Pons (tissue), 1 donor: ENCODE measurements at places on chromosomes 12 and 14.

DNA sequence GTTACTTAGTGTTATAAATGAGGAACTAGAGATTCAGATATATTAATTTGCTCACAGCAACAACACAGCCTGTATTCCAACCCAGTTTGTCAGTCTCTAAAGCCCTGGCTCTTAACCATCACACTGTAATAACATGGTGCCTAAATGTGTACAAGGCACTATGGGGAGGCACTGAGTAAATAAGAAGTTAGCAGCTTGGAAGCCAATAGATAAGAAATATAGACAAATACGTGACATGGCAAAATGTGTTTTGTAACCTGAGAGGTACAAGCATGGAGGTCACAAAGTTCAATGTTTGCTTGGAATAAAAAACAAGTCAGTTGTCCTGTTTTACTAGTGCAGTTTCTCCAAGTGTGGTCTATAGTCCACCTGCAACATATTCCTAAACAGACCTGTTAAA is 16.3 kb upstream of the SLCO1A2 start:
- no peak for DNase-seq

- no peak for DNase-seq
Observed at GRCh38 chr14:70391493-70392391, 25.1 kb downstream of the SYNJ2BP start.

- no peak for DNase-seq
Observed at GRCh38 chr12:68614105-68614679, 3.5 kb downstream of the RAP1B start.

DNA sequence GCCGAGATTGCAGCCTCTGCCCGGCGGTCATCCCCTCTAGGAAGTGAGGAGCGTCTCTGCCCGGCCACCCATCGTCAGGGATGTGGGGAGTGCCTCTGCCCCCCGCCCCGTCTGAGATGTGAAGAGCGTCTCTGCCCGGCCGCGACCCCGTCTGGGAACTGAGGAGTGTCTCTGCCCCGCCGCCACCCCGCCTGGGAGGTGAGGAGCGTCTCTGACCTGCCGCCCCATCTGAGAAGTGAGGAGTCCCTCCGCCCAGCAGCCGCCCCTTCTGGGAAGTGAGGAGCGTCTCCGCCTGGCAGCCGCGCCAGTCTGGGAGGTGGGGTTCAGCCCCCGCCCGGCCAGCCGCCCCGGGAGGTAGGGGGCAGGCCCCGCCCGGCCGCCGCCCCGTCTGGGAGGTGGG is 544.0 kb downstream of the CCER1 start:
- no peak for DNase-seq

DNA sequence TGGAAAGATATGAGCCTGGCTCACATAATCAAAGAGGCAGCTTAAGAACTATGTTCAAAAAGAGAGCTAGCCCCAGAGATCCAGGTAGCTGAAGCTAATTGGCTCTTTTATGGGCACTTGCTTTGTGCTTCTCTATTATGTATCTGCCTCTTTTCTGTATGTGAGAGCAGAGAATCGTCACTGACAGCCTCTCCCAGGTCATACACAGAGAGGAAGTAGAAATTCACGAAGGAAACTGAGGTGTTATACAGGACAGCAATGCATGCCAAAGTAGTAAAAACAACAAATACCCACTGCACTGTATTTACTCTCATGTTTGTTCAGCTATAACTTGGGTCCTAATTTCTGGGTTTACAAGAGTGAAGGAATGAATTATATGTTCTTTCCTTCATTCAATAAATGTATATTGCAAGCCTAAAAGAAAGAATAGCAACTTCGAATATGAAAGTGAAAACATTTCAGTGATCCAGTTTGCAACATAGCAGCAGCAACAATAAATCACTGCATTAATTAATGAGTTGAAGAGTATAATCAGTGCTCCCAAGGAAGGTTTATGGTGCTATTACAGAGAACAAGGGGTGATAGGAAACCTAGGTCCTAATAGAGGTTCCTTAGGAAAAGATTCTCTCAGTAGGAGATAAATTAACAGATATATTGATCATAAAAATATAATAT is 47.1 kb upstream of the ATXN7L3B start:
- DNase-seq = no peak

GRCh38 chr12:34393821-34394150 is 371.5 kb downstream of the ALG10 start:
- DNase-seq = no peak

GRCh38 chr12:99043319-99043914 is 398.3 kb downstream of the APAF1 start:
- peak; percentile 72 for DNase-seq

GRCh38 chr12:53048033-53048779 is 1.7 kb upstream of the TNS2 start:
- DNase-seq = peak; percentile 80

DNA sequence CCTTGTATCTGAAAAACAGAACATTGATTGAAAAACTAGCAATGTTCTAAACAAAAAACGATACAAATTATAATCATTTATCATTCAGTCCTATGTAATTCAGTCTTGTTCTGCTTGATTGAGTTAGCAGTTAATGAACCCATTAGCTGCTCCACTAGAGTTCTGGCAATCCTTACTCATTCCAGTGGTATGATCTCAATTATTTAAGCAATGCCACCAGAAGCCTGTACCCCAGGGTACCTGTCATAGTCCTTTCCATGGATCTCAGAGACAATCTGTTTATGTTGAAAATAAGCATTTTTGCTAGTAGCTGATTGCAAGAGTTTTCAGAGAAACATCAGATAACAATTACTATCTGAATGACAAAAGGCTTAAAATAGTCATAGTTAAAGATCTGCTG is 115.9 kb downstream of the UNC79 start:
- no peak for DNase-seq

GRCh38 chr12:71297930-71298329 is 140.1 kb upstream of the TSPAN8 start:
- no peak for DNase-seq

DNA sequence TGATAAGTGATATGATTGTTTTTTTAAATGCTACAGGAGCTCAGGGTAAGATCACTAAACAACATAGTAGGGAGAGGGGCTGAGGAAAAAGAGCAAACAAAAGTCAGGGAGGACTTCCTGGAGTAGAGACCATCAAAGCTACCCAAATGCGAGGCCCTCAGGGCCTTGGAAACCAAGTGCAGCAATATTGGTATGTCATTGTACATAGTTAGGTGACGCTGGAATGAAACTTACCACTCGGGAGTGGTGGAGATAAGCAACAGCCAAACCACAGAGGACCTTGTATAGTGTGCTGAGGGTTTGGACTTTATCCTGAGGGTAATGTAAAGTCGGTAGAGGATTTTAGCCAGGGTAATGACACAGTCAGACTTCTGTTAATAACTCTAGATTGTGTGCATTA is 13.8 kb downstream of the KITLG start:
- DNase-seq = no peak

GRCh38 chr14:100683578-100683977 is 43.1 kb upstream of the DLK1 start:
- DNase-seq = no peak

DNA sequence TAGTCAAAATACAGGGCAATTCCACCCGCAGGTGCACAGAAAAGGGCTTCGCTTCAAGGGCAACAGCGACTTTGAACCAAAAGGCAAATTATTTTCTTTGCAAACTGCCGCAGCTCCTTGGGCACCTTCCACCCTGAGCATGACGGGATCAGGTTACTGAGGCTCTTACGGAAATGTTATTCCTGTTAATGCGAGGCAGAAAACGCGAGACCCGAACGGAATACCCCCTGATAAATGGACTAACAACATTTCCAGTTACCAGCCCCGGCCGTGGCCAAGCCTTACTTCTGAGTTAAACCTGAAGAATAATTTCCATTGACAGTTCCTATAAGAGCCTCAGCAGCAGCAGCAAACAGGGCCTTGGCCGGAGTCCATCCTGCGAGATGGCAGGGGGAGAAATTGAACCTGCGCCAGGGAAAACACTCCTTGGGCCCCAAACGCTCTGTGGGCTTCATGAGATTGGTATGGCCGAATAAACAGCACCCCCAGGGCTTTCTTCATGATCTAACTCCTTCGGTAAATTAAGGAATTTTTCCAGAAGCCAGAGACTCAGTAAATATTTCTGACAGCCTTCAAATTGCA is 70.0 kb upstream of the DICER1 start:
- DNase-seq = no peak

DNA sequence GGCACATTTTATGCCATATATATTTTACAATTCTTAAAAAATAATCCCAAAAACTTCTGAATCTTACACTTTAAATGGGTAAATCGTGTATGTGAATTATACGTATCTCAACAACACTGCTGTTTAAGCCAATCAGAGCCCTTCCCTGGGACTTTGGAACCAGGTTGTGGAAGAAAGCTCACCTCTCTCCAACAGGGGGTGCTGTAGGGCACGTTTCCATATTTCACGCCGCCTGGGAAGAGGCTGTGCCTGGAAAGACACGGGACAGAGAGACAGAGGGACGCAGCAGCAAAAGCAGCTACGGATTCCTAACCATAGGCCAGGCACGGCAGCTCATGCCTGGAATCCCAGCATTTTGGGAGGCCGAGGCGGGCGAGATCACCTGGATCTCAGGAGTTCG is 29.4 kb upstream of the FBRSL1 start:
- no peak for DNase-seq

DNA sequence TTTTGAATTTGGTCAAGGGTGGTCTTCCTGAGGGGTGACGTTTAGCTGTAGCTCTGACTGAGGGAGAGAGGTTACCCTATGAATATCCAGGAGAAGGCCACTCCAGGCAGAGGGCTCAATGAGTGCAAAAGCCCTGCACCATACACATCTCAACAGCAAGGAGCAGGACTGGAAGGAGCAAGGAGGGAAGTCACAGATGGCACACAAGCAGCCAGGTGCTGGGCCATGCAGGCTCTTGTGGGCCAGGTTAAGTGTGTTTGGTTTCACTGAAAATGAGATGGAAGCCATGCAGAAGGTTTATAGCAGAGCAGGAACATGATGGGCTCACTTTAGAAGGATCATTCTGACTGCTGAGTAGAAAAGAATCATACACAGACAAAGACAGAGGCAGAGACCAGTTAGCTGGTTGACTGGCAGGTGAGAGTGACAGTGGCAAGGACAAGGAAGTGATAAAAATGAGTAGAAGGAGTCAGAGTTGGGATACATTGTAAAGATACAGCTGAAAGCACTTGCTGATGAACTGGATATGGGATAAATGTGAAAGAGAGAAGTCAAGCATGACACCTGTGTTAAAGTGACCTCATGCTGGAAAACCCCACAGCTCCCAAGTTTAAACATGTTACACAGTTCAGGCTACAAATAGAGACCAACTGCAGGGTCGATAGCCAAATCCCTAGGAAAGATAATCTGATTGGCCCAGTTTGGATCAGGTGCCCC is 81.2 kb downstream of the PRKD1 start:
- no peak for DNase-seq

DNA sequence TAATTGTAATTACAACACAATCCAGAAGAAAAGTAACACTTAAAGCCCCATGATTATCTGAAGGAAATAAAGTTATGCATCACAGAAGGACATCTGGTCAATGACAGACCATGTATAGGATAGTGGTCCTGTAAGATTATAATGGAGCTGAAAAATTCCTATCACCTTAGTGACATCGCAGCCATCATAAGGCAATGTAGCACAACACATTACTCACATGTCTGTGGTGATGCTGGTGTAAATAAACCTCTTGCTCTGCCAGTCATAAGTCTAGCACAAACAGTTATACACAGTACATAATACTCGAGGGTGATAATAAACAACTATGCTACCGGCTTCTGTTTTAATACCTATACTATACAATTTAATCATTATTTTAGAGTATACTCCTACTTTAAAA is 11.2 kb downstream of the ATG2B start:
- no peak for DNase-seq

- no peak for DNase-seq
Observed at GRCh38 chr12:32080435-32080834, 26.2 kb upstream of the BICD1 start.

DNA sequence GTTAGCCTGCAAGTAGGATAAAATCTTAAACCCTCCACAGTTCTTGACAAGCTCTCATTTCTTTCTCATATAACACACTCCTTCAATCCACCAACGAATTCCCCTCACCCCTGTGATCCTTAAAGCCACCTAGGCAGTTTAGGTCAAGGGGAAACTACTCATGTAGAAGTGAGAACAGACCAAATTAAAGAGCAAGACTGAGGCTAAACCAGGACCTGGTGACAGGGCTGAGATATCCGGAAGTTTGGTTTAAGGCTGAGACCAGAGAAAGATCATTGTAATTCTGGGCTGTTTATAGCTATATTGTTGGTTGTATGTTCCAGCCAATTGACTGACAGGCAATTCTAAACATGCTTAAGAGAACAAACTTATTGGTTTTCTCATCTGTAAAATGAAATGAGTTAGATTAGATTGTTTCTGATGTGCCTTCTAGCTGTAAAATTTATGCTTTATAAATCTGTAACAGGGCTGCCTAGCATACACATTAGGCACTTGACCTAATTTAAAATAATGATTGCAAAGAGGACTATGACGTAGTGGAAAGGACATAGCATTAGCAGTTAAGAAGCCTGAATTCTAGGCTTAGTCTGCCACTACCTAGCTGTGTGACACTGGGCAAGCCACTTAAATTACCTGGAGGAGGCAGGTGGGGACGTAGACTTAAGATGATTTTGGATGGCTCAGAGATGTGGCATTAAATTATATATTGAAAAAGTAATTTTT is 53.9 kb upstream of the PTGR2 start:
- no peak for DNase-seq

- no peak for DNase-seq
Observed at GRCh38 chr12:86249851-86250250, 6.3 kb downstream of the MGAT4C start.

DNA sequence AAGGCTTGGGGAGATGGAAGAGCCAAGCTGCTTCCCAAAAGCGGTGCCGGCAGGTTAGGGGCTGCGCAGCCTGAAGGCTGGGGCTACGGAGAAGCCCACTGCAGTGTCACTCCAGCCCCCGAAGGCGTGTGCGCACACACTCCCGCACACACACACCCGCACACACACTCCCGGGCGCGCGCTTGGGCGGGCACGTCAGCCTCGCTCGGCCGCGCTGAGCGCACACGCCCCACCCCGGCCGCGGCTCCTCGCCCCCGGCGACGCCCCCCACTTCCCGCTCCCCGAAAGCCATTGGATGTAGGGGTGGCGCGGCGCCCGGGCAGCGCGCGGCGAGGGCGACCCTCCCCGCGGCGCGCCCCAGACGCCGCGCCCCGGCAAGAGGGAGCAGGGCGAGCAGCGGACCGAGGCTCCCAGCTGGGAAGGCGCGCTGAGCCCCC is at the start of gene KCNK10:
TSS of gene KCNK10 (minus strand) at position 184 of the 437 bp plus-strand sequence. CDS start 471 bp downstream, outside the sequence.
- no peak for DNase-seq

DNA sequence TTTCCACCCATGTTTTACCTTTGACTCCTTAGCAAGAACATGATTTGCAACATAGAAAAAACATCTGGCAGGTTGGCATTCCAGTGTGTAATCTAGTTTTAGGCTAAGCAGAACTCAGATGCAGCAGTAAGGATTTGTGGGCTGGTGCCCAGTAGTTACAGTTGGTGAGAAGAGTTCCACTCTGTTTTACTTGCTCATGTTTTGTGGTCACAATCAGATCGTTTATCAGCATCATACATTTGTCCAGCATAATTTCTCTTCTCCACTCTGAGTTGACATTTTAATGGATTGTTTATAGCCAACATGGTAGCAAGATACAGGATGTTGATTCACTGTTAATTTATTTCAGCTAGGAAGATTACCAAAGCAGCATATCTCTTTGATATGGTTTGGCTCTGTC is 120.0 kb downstream of the PDE6H start:
- DNase-seq = no peak
